ENCODE measurements at places on chromosomes 16 and 17.

GRCh38 chr17:549177-550040, 165.2 kb downstream of the VPS53 start:
- peak; percentile 92 for DNase-seq

- DNase-seq: no peak
Measured at GRCh38 chr16:73369851-73370250, 321.9 kb upstream of the ZFHX3 start.

- no peak for DNase-seq
Measured at GRCh38 chr16:57529391-57530103, 6.8 kb downstream of the CCDC102A start.

GRCh38 chr17:77212081-77212832, 71.5 kb downstream of the SEC14L1 start:
- DNase-seq: no peak

GRCh38 chr17:62715882-62716390, 88.5 kb downstream of the MRC2 start:
- no peak for DNase-seq

DNA sequence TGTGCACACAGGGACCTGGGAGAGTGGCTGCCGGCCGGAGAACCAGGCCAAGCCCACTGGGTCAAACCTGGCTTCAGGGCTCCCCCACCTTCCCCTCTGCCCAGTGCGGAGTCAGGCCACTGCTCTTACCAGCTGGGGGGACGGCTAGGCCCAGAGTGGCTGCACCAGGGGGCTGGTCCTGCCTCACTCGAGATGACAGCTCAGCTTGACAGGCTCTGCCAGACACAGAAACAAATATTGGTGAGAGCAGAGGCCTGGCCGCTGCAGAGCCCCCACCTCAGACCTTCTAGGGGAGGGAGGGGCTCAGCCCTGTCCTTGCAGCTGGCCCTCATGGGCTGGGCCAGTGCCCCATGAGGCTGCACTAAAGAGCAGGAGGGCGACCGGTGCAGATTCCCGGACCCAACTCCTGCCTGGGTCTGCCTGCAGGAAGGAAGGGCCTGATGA, 4.5 kb downstream of the NUDT16L1 start:
- no peak for DNase-seq

- DNase-seq: no peak
Measured at GRCh38 chr17:4276514-4276913, 12.7 kb upstream of the ANKFY1 start.

- no peak for DNase-seq
Measured at GRCh38 chr17:28716740-28717577, 709 bp downstream of the RAB34 start.

- DNase-seq: no peak
Measured at GRCh38 chr17:55067697-55068439, 99.3 kb downstream of the STXBP4 start.

GRCh38 chr16:53081686-53082407, 27.1 kb downstream of the CHD9 start:
- DNase-seq: no peak

GRCh38 chr17:283911-284675, 68.5 kb downstream of the RPH3AL start:
- DNase-seq: no peak

GRCh38 chr17:67315865-67316264, 50.5 kb downstream of the PSMD12 start:
- DNase-seq: no peak

- no peak for DNase-seq
Measured at GRCh38 chr16:53078765-53079485, 24.1 kb downstream of the CHD9 start.

DNA sequence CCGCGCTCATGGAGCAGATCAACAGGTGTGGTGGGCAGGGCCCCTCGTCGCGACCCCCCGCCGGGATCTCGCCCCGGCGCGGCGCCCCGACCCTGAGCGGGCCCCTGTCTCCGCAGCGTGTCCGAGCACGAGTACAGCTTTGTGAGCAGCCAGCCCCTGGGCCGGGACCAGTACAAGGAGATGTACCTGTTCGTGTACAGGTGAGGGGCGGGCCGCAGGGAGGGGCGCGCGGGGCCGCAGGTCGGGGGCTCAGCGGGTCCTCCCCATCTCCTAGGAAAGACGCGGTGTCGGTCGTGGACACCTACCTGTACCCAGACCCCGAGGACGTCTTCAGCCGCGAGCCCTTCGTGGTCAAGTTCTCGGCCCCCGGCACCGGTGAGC, 848 bp downstream of the DNASE1L2 start:
- no peak for DNase-seq

GRCh38 chr16:23398987-23399805, 53.8 kb downstream of the COG7 start:
- no peak for DNase-seq

DNA sequence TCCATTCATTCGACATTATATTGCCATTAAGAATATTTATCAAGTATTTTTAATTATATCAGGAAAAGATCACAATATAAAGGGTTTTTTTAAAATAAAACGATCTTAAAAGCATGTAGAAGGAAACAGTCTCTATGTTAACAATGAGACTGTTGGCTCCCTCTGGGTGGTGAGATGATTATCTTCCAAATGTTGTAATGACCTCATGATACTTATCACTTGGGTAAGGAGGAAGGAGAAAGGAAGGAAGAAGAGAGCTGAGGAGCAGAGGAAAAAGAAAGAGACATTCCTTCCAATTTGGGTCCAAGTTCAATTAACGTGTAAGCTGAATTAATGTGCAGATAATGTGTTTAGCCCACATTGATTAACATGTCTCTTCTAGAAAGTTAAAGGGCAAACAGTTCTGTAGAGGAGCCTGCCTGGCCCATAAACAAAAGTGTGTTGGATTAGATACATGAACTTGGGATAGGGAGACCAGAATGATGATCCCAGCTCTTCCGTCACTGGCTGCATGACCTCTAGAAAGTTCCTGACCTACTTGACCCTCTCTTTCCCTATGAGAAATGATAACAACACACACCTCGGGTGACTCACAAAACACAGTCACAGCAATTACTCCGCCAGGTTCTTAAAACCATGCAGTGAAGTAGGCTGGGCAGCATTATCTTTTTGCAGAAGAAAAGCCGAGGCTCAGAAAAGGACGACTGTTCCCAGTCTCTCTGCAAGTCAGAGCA, 32.0 kb downstream of the PIMREG start:
- DNase-seq: no peak

GRCh38 chr16:65176603-65177002, 54.7 kb upstream of the CDH11 start:
- DNase-seq: peak; percentile 13

GRCh38 chr16:75273054-75273925, 21.9 kb upstream of the BCAR1 start:
- no peak for DNase-seq

- no peak for DNase-seq
Measured at GRCh38 chr17:34499576-34499975, 79.8 kb upstream of the TMEM132E start.

DNA sequence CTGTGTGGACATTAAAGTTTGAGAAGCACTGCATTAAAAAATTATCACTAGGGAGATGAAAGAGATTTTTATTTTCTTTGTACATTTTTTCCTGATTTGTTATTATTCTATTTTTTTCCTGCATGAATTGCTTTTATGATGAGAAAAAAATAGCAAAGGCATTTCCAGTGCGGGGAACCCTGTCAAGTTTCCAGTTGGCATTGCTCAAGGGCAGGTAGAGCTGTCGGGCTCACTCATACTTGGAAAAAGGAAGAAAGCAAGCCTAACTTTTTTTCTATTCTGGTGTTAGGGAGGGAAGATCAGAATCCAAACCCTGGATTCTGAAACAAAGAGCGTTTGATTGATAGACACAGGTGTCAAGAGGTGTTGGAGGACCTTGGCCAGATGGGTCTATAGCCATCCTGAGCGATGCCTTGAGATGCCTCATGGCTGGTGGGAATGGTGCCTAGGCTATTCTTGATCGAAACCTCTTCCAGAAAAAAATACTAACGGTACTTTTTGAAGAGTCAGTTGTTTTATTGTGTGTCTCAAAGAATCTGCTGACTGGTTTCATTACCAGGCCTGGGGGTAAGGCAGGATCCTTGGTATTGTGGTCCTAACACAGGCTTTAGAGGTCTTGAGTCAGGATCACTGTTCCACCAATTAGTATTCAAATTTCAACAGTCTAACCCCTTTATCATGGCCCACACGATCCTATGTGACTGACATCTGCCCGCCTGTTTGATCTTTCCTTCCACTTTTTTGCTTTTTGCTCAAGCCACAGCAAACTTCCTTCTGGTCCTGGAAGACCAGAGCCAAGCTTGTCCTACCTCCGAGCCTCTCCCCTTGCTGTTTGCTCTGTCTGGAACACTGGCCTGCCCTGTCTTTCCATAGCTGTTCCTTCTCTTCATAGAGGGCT, 20.1 kb downstream of the SNX29 start:
- DNase-seq: no peak

GRCh38 chr16:8848939-8849391, 19.8 kb downstream of the CARHSP1 start:
- DNase-seq: no peak

DNA sequence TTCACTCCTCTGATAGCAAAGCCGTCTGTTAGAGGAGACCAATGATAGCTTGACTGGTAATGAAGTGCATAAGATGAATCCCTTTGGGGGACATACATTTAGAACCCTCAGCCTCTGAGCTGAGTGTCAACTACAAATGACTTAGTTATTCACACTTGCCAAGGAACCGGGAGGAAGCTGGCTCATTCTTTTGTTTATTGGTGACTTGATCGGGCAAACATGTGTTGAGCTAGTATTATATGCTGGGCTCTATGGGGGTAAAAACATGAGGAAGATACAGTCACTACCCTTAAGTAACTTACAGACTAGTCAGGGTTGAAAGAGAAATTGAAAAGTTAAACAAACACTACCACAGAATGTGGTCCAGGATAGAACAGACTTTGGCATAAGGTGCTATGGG, 3.0 kb downstream of the CCL16 start:
- DNase-seq: no peak

- DNase-seq: no peak
Measured at GRCh38 chr16:15559176-15559575, 83.8 kb downstream of the MARF1 start.

- DNase-seq: peak; percentile 61
Measured at GRCh38 chr16:83926726-83927397, 26.2 kb upstream of the OSGIN1 start.

DNA sequence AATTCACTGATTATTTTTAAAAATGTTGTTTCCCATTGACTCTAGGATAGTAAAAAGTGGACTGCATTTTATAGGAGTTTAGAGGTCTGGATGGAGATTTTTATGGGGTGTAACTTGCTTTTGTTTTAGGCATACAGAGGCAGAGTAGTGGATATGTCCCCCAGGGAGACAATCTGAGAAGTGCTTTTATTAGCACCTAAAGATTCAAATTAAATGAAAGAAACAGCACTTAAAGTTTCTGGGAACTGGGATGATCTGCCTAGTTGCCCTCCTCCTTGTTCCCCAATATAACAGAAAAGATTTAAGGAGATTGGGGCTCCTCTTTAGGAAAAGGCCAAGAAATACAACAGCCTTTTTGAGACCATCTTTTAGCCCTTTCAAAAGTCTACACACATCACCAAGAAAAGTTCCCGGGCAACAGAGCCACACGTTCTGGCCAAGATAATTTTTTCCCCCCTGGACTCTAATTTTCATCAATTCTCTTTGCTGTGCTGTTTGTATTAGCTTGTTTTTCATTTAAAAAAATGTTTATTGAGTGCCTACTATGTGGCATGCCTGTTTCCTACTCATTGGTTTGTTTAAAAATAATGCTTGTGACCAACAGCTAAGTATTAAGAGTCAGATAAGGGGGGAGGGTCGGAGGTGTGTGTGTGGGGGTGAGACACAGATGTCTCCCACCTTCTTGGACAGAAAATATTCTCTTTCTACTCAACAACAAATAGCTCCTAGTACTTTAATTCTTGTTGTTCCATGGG, 2.5 kb upstream of the IGF2BP1 start:
- no peak for DNase-seq

DNA sequence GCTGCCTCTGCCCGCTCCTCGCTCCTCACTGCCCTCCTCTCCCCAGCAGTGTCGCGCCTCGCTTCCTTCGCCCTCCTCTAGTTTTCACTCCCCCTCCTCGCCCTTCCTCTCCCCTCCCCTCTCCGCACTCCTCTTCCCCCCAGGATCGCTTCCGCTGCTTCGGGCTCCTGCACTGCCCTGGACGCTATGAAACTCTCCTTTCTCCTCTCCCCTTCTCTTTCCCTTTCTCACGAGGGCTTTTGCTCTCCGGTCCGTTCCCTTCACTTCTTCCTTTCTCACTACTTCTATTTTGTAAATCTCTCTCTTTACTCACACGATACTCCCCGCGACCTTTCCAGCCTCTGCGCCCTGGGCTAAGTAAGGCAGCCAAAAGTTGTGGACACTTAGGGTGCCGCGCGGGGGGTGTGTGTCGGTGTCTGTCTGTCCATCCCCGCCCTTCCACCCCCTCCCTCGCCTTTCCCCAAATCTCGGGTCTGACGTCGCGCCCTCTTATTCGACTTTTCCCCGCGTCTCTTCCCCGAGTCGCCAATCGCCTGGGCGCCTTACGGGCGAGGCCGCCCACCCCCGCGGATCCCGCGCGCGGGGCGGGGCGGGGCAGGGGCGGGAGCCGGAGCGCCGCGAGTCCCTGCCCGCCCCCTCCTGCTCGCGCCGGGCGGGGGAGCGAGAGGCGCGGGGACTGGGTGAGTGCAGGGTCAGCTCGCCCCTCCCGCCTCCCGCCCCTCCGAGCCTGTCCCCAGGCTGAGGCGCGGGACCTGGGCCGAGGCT, at the start of gene IRX3:
TSS of gene IRX3 (minus strand) at position 422 of the 765 bp plus-strand sequence. CDS start 737 bp downstream, outside the sequence.
- DNase-seq: peak; percentile 83

- no peak for DNase-seq
Measured at GRCh38 chr17:32954477-32954876, 26.5 kb downstream of the TMEM98 start.

- DNase-seq: peak; percentile 82
Measured at GRCh38 chr17:63425483-63425882, 20.6 kb downstream of the CYB561 start.

Measured in H4 (cell line).